Small intestine (tissue), 16 donors: ENCODE measurements at places on chromosomes 3 and 15. TPM values are rescaled to one million over a fixed set of nuclear protein-coding genes. Genes with fewer than 3 reads are reported as not detected.
A peak's percentile ranks its signal among the peaks of the same experiment; 100 is the strongest.

GRCh38 chr15:96416218-96416933 lies 85.9 kb downstream of the NR2F2 start:
- DNase-seq = no peak
- no peak overlapping the region for H3K4me3 ChIP-seq
- no peak overlapping the region for H3K27ac ChIP-seq
- peaks cover 40% of the 10 kb centered on the region for H3K27me3 ChIP-seq
- peaks cover 3% of the 10 kb centered on the region for H3K4me1 ChIP-seq

The TRPM1 gene
- not detected for polyA plus RNA-seq

The ATP8B4 gene
- 0.45 TPM for polyA plus RNA-seq

The INO80 gene
- polyA plus RNA-seq = 9.2 TPM

The CADM2 gene
- polyA plus RNA-seq = not detected

The CCDC51 gene
- 22.6 TPM for polyA plus RNA-seq

GRCh38 chr3:140092848-140093536 lies 158.0 kb downstream of the CLSTN2 start:
- no peaks in the 10 kb centered on the region for H3K36me3 ChIP-seq
- no peaks in the 10 kb centered on the region for H3K4me1 ChIP-seq
- H3K4me3 ChIP-seq = no peak overlapping the region
- H3K27me3 ChIP-seq = no peaks in the 10 kb centered on the region
- no peak for DNase-seq

The TPRG1 gene
- 0.89 TPM for polyA plus RNA-seq

- H3K4me1 ChIP-seq = peaks cover 14% of the 10 kb centered on the region
- peaks cover 2% of the 10 kb centered on the region for H3K27me3 ChIP-seq
- no peak for DNase-seq
- H3K27ac ChIP-seq = no peak overlapping the region
- no peak overlapping the region for H3K4me3 ChIP-seq
- H3K36me3 ChIP-seq = no peaks in the 10 kb centered on the region
Observed at GRCh38 chr15:74226761-74227540, 9.2 kb upstream of the CCDC33 start.

The FGD5 gene
- 16.1 TPM for polyA plus RNA-seq

- peak overlapping the region; percentile 65 for H3K4me3 ChIP-seq
- H3K4me1 ChIP-seq = no peaks in the 10 kb centered on the region
- DNase-seq = peak; percentile 20
- peak overlapping the region; percentile 24 for H3K27ac ChIP-seq
- peaks cover 5% of the 10 kb centered on the region for H3K27me3 ChIP-seq
Observed at GRCh38 chr3:169811631-169812331, 889 bp upstream of the LRRIQ4 start.

GRCh38 chr15:45133561-45133920 lies 3.7 kb downstream of the DUOX1 start:
- no peaks in the 10 kb centered on the region for H3K27me3 ChIP-seq
- no peaks in the 10 kb centered on the region for H3K36me3 ChIP-seq
- no peak overlapping the region for H3K4me3 ChIP-seq
- H3K27ac ChIP-seq = no peak overlapping the region
- H3K4me1 ChIP-seq = no peaks in the 10 kb centered on the region
